Amniotic stem cell (primary cell): ENCODE measurements at places on chromosomes 12 and 14.

GRCh38 chr14:37142835-37143401 is 29.5 kb downstream of the SLC25A21 start:
- DNase-seq, result no peak

DNA sequence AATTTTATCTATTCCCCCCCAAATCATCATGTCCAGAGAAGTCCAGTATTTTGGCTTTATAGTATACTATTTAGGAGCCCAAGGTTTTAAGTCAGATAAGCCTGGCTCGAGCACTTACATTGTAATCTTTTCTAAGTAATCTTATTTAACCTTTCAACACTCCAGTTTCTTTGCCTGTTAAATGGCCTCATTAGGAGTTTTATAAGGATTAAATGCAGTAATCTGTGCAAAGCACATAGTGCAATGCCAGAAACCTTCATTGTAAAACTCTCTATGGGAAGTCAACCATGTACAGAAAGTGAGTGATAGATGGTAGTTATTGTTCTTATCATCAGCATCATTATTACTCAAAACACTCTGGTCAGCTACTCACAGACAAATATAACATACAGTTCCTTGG is 1330.4 kb downstream of the SLC16A7 start:
- DNase-seq, result no peak

GRCh38 chr14:92969871-92970270 is 46.9 kb downstream of the CHGA start:
- no peak for DNase-seq

GRCh38 chr12:25051656-25052195 is 102.8 kb upstream of the BCAT1 start:
- DNase-seq, result no peak

DNA sequence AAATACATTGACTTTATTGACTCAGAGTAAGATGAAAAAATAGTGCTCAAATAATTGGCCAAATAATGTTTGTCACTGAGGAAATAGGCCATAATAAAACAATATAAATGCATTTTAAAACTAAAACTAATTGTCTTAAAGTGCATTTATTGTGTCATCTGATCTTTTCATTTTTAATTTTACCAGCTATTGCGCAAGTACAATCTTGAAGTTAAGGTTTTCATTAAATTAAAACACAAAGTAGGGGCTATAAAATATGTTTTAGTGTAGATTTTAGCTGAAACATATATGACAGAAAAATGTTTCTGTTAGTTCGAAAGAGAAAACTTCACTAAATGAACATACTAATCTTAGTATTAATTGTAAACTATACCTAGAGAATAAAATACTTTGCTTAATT is 832.8 kb downstream of the FSCB start:
- DNase-seq, result no peak

DNA sequence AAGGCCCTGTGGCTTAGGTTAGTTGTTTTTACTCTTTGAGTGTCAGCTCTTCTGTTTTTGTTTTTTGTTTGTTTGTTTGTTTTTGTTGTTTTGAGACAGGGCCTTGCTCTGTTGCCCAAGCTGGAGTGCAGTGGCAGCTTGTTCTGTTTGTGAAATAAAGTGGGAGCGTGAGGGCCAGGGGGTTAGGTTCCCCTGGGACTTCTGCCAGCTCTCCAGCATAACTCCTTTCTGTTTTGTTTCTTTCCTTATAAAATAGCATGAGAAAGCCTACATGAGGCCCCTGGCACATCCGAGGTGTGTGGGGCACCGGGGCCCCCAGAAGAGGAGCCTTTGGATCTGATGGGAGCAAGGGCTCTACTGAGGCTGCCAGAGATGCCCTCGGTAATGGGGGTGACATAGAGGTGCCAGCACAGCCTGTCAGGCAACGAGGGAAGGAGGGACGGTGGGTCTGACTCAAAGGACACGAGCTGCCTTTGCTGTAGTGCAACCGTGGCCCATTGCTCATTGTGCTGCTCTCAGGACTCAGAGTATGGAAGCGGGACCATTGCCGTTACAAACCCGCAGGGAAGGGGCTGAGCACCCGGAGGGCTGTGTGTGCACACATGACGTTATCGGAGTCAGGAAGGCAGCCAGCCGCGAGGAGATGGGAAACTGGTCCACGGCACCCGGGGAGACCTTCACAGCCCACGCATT is 9.1 kb upstream of the SERPINA11 start:
- no peak for DNase-seq

DNA sequence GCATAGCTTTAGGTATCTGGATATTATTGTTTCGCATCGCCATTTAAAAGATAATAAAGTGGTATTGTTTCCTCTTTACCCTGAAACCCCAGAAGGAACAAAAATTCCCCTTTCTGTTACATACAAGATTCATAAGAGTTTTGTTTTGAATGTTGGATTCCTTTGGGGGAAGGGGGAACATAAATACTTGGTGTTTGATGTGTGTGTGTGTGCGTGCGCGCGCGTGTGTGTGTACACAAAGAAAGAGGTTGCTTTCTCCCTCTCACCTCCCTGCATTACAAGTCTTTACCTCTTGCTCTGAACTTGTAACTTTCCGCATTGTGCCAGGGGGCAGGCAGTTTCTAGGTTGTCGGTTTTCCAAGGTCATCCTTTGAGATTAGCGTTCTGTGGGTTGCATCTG is 76.4 kb downstream of the GPATCH2L start:
- no peak for DNase-seq

DNA sequence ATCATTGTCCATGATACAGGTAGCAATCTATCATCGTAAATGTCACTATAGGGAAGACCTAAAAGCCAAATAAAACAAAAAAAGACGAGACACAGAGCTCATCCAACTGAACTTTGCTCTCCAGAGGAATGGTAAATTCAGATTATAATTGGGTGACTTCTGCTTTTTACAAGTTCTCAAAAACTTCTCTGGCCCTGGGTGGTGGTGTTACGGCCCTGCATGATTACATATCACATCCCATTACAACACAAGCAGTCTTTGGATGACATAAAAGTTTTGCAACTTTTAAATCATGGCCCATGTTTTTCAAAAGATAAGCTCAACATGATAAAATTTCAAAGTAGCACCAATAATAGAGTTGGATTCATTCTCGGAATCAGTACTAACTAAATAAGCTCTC is 299.6 kb downstream of the DIO2 start:
- DNase-seq, result no peak

- DNase-seq, result no peak
Measured at GRCh38 chr12:131928080-131928710, 881 bp upstream of the PUS1 start.
